ENCODE measurements at places on chromosomes 7 and 10.

DNA sequence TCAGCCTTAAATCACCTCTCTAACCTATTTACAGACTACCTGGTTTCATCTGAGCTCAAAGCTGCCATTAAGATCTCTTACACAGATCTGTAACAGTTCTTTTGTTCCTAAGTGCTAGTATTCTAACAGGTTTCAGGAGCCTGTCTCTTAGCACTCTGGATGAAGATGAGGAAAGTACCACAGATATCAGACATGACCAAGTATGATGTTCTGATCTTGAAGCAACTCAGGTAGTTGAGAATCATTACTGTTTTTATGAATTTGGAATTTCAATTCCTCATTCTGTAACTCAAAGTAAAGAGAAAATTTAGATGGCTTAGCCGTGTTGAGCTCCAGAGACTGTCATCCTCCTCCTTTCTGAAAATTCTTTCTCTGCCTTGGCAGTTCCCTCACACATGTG lies 30.8 kb downstream of the CCDC186 start:
- no peak for DNase-seq

DNA sequence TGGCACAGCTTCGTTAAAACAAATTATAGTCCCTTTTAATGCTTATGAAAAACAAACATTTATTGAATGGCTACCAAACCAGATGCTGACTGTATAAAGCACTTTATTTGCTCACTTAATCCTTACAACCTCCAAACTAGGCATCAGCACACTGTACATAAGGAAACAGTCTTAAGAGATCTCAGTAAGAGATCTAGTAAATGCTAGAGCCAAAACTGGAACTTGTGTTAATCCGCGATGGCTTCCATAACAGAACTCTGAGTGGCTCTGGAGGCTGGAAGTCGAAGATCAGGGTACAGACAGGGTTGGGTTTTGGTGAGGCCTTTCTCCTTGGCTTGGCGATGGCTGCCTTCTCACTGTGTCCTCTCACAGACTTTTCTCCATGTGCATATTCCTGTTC lies 27.0 kb downstream of the PDZD8 start:
- no peak for DNase-seq

DNA sequence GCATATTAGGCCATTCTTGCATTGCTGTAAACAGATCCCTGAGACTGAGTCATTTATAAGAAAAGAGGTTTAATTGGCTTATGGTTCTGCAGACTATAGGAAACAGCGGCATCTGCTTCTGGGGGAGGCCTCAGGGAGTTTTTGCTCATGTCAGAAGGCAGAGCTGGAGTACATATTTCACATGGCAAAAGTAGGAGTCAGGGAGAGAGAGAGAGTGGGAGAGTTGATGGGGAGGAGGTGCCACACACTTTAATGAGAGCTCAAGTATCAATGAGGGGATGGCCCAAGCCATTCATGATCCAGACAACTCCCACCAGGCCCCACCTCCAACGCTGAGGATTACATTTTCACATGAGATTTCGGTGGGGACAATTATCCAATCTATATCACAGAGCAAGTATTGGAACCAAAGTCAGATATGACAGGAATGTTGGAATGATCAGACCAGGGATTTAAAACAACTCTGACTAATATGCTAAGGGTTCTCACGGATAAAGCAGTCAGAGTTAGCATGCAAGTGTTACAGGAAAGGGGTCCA lies 795.3 kb upstream of the CELF2 start:
- DNase-seq: no peak

GRCh38 chr10:68446179-68446578 lies 25.6 kb downstream of the DNA2 start:
- DNase-seq: no peak

DNA sequence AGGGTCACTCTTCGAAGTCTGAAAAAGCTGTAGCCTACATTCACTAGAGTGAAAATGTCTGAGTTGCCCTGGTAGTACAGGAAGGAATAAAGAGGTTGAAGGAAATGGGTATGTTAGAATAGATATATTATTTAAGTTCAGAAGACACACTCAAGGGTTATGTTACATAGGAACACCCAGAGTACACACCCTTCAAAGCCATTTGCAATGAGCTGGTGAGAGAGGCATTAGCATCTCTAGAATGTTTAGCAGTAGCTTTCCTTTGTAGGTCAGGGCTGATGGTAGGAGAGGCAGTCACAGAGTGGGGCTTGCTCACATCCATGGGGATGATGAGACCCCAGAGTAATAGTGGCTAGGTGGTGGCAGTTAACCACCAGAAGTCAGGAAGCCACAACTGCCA lies 221.2 kb downstream of the SLC25A13 start:
- no peak for DNase-seq

GRCh38 chr10:87519582-87519981 lies 14.9 kb downstream of the MINPP1 start:
- DNase-seq: no peak

DNA sequence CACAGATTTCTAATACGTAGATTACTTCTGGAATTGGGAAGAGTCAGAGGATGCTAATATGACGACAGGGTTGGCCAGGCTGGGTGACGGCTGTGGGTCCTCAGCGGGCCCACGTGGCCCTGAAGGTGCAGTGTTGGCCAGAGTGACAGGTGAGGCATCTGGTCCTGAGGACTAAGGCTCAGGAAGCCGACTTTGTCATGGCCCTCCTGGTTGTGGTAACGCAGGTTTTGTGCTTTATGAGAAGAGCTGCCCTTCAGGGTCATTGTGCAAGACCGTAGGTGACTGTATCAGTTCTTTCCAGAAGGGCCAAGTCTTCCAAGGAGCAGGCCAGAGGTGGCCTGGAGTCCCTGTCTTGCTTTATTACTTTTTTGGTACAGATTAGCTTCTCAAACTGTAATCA lies 2.5 kb downstream of the EIF3B start:
- DNase-seq: no peak

DNA sequence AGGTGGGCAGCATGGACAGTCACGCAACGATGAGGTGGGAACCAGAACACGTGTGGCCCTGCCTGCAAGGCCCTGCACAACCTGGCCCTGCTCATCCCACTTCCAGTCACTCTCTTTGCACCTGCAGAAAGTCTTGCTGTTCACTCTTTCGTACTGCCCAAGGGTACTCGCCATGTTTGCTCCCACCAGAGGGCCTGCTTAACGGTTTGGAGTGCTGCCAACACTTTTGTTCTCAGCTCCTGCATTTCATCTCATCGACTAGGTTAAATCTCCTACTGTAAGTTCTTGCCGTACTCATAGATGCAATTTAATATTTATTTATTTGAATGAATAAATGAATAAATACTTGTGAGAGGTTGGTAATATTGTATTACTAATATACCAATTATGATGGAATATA lies 315.3 kb downstream of the SDK1 start:
- DNase-seq: no peak

- DNase-seq: no peak
These were observed 6.2 kb downstream of the WNT8B start for GRCh38 chr10:100468978-100469377.

DNA sequence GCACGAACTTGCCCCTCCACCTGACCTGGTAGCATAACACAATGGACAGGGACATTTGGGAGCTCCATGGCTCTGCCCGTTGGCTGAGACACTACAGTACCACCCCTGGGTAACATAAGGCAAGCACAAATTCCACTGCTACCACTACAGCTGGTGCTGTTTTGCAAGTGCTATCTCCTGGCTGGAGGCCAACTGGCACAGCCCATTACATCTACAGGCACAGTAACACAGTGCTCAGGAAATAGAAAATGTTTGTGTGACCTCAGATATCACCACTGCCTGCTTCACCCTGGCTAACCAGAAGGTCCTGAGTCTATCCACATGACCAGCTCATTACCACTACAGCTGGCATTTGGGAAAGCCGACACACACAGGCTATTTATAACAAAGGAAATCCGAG lies 631.1 kb upstream of the MBL2 start:
- DNase-seq: no peak

DNA sequence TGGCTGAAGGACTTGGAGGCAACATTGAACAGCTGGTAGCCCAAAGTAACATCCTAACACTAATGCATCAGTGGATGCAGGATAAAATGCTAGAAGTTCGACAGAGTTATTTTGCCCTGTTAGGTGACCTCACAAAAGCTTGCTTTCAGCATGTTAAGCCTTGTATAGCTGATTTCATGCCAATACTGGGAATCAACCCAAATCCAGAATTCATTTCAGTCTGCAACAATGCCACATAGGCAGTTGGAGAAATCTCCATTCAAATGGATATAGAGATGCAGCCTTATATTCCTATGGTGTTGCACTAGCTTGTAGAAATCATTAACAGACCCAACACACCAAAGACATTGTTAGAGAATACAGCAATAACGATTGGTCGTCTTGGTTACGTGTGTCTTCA lies 62.9 kb downstream of the CCSER2 start:
- DNase-seq: no peak

GRCh38 chr7:112174192-112174591 lies 32.0 kb downstream of the DOCK4 start:
- DNase-seq: no peak

GRCh38 chr7:140261105-140261486 lies 84.3 kb upstream of the KDM7A start:
- no peak for DNase-seq

GRCh38 chr10:72611783-72612182 lies 14.1 kb downstream of the MICU1 start:
- DNase-seq: no peak
